ENCODE measurements at places on chromosomes 7 and 10.

DNA sequence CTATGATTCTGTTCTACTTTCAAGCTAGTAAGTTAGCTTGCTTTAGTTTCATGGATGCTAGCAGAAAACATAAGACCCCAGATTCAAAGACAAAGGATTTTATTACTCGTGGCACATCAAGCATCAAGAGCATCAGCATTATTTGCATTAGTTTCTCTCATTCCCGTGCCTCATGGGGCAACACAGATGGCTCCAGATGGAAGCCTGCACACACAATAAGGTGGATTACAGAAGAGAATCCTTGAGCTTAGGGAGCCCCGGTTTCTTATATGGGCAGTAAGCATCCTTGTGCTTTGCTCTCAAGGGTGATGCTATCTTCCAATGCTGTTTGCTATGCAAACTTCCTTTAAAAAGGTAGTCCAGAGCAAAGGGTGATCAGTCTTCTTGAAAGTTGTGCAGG, 10.7 kb upstream of the CAPZA2 start:
- no peak for DNase-seq

DNA sequence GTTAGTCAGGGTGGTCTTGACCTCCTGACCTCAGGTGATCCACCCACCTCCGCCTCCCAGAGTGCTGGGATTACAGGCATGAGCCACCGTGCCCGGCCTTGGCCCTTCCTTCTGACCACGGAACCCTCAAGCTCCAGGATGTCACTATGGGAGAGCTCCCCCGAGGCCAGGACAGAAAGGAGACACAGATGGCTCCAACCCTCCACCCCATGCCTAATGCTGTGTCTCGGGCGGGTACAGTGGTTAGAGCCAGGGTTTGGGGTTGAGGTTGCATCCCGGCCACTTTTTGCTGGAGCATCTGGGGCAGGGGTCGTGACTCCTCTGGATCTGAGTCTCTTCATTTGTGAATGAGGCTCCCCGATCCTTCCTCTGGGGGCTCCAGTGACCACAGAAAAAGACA, 8.1 kb downstream of the MYL10 start:
- no peak for DNase-seq

GRCh38 chr7:124457841-124458240, 307.8 kb downstream of the GPR37 start:
- DNase-seq, result no peak

DNA sequence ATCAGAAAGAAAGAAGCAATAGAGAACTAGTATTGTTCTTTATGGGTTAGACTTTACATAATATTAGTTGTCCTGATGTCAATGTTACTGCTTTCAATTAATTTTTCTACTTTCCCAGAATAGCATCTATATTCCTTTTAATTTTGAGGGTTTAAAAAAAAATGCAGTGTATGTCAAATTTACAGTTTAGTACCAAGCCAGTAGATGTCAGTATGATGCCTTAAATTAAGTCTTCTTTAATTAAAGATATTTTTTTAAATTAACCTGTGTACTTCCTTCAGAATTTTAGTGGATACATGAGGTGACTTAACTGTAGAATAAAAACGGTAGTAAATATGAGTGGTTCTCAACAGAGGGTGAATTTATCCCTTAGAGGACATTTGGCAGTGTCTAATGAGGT, 35.2 kb upstream of the STOX1 start:
- DNase-seq, result no peak

DNA sequence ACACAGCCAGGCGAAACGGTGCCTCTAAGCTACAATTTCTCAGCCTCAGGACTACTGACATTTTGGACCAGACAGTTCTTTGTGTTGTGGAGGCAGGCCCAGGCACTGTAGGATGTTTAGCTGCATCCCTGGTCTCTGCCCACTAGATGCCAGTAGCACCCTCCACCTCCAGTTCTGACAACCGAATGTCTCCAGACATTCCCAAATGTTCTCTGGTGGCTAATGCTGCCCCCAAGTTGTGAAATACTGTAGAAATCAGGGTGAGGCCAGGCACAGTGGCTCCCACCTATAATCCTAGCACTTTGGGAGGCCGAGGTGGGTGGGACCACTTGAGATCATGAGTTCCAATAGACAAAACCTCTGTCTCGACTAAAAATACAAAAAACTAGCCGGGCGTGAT, 18.2 kb downstream of the HNRNPF start:
- no peak for DNase-seq

- no peak for DNase-seq
Observed at GRCh38 chr7:36284456-36285090, 105.1 kb upstream of the ANLN start.

- DNase-seq, result no peak
Observed at GRCh38 chr10:32005050-32005449, 51.2 kb downstream of the KIF5B start.

DNA sequence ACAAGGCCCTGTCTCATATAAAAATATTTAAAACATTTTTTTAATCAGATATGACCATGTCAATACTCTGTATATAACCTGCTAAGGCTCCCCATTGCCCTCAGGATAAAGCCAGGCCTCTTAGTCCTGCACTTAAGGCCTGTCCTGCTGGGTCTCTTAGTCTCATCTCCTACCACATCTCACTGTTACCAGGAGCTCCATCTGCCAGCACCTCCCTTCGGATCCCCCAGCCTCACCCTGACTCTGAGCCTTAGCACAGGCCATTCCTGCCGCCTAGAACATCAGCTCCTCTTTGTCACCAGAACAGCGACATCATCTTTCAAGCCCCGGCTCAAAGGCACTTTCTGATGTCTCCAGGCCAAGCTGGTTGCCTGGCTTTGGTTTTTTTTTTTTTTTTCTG, 25.7 kb upstream of the GTF2IRD1 start:
- no peak for DNase-seq

GRCh38 chr10:102580230-102580629, 64.0 kb upstream of the TRIM8 start:
- DNase-seq, result no peak

DNA sequence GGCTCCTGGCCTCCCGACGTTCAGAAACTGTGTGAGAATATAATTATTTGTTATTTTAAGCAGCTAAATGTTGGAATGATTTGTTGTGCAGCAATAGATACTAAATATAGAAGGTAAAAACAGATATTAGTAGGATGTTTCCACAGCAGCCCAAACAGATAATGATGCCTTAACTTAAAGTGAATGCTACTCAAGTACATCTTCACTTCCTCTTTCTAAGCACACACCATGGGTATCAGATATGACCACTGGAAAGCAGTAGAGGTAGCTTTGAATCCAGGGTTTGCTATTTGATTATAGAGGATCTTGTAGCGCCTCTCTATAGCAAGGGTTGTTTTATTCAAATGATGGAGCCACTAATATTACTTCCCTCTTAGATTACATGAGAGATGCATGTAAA, 38.2 kb upstream of the BET1 start:
- no peak for DNase-seq

GRCh38 chr7:69177941-69178494, 420.3 kb upstream of the AUTS2 start:
- DNase-seq, result no peak

DNA sequence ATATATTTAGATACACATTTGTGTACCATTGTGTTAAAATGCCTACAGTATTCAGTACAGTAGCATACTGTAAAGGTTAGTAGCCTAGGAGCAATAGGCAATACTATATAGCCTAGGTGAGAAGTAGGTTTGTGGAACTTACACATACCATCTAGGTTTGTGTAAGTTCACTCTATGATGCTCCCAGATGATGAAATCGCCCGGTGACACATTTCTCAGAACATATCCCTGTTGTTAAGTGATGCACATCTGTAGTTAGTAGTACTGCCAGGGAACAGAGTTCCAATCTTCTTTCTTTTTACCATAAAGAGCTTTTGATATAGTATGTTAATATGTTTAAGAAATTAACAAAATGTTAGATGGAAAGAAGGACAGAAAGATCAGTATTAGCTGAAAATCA, 138.2 kb downstream of the SNX13 start:
- DNase-seq, result no peak

DNA sequence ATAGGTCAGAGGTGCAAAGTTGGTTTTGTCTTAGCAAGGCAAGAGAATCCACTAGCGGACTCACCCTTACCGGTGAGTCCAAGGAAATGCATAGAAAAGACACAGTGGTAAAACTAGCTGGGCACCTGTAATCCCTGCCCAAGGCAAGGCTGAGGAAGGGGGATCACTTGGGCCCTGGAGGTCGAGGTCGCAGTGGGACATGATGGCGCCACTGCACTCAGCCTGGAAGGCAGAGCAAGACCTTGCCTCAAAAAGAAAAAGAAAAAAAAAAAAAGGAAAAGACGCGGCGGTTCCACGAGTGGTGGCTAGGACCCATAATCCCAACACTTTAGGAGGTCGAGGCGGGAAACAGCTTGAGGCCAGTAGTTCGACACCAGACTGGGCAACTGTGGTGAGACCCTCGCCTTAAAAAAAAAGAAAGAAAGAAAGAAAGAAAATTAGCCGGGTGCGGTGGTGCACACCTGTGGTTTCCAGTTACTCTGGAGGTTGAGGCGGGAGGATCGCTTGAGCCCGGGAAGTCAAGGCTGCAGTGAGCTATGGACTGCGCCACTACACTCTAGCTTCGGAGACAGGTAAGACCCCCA, 820 bp upstream of the OTUD1 start:
- no peak for DNase-seq

- DNase-seq, result no peak
Observed at GRCh38 chr10:73601486-73601921, 10.4 kb upstream of the USP54 start.

GRCh38 chr10:3865565-3865964, 80.6 kb upstream of the KLF6 start:
- no peak for DNase-seq

GRCh38 chr10:44760513-44760912, 150.6 kb upstream of the TMEM72 start:
- no peak for DNase-seq

DNA sequence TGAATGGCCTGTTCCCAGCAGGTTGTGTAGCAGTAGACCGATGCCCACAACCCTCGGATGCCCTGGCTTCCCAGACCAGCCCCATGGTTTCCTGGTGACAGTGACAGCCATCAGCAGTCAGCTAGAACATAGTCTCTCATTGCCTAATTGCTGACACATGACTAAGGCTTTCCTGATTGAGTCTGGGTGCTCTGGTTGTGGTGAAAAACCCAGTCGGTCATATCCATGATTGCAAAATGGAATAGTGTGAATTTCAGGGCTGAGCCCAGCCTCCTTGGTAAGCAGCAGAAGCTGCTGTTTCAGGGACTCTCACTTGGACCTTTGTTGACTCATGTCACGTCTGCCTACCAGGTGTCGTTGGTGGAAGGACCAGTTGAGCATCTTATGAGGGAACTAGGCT, 36.6 kb downstream of the POR start:
- no peak for DNase-seq

DNA sequence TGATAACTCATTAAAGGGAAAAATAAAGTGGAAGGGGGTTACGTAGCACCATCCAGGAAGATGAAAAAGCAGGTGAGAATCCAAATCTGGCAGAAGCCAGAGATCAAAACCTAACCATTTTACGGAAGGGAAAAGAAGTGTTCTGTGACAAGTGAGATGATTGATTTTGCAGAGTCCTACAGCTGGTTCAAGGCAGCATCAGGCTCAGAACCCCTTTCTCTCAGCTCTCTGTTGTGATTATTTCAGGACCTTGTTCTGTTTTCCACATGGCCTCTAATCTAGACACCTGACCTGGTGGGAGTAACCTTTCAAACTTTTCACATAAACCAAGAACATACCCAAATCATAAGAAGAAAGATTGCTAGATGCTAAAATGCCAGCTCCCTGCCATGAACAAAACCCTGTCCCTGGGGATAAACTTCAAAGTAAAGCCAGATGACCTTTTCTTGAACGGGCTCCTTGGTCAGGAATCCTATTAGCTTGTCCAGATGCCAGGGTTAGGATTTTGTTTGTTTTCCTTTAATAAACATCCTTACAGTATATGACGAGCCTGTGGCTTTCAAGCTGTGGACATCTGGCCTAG, 5.9 kb downstream of the DUSP5 start:
- no peak for DNase-seq

DNA sequence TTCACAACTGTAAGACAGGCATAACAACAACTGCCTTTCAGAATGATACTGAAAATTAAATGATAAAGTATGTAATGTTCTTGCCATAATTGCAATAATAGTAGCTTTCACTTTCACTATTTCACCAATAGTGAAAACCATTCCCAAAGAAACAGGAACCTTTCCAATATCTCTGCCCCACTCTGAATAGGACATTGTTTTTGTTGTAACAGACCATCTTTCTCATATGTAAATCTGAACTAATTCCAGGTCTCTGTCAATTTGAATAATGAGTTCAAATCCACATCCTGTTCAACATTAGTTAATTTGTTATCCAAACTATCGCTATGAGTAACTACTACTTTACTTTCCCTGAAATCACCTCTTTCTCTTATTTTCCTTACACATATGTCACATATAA, 148.0 kb downstream of the LRRN3 start:
- no peak for DNase-seq

DNA sequence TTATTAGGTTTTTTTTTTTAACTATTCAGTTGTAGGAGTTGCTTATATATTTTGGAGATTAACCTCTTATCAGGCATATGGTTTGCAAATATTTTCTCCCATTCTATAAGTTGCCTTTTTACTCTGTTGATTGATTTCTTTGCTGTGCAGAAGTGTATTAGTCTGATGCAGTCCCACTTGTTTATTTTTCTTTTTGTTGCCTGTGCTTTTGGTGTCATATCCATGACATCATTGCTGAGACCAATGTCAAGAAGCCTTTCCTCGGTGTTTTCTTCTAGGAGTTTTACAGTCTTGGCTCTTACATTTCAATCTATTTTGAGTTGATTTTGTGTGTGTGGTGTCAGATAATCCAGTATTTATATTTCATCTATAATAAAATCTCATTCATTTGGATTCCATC, 155.4 kb downstream of the LRMDA start:
- no peak for DNase-seq

DNA sequence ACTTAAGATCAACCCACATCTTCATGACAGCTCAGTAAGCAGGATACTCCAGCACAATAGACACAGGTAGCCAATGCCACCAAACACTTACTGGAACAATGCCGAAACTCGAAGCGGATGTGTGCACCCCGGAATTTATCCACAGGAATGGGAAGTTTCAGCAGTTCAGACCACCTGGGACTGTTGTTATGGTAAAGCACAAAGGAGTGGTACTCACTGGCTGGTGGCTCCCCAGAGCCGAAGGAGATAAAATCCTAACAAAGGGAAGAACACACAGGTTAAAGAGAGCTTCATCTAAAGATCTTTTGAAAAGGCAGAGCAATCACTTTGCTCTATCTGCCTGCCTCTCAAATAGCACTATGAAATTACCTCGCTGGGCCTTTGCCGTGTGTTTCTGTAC, 305.9 kb downstream of the DOCK4 start:
- DNase-seq, result no peak

GRCh38 chr7:5549096-5549763, 125.6 kb upstream of the TNRC18 start:
- DNase-seq, result no peak

DNA sequence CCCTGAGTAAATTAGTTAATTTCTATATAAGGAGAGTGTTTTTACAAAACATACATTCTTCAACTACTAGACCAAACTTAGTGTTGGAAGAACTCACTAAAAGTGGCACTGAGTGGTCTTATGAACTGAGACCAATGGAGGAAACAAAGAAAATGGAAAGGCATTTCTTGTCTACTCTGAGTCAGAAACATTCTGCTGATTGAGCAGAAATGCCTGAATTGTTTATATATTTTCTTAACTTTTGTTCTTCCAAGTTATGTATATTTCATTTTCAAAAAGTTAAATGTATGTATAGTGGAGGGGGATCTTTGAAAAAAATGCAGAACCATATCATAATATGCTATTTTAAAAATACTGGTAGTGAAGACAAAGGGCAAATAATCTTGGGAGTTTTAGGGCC, 320.7 kb downstream of the HGF start:
- DNase-seq, result no peak

GRCh38 chr10:86376852-86377796, 10.5 kb upstream of the GRID1 start:
- peak; percentile 61 for DNase-seq

- no peak for DNase-seq
Observed at GRCh38 chr7:29044554-29044953, 86.4 kb upstream of the TRIL start.

All from stimulated activated CD8-positive, alpha-beta memory T cell treated with anti-CD3 and anti-CD28 coated beads, Interleukin-12 subunit alpha, Interleukin-12 subunit beta, amount 100 ng/mL, for 1 hour (primary cell).